Glomerular endothelial cell (primary cell): ENCODE measurements at places on chromosomes 3 and 15. TPM values are rescaled to one million over a fixed set of nuclear protein-coding genes. Genes with fewer than 3 reads are reported as not detected.

The LRRC2 gene
- 0.41 TPM in 1 of 2 replicates, not detected in the other for total RNA-seq

The SLCO2A1 gene
- 1.6 and 2.2 TPM in 2 replicates for total RNA-seq

The MGLL gene
- total RNA-seq, result 59.4 and 85.0 TPM in 2 replicates

The SLC15A2 gene
- total RNA-seq, result 0.05 and 0.29 TPM in 2 replicates
